Fibroblast of pulmonary artery (primary cell): ENCODE measurements at places on chromosomes 2 and 18.

- no peak for DNase-seq
These were observed 27.6 kb downstream of the ANKMY1 start for GRCh38 chr2:240530181-240530580.

DNA sequence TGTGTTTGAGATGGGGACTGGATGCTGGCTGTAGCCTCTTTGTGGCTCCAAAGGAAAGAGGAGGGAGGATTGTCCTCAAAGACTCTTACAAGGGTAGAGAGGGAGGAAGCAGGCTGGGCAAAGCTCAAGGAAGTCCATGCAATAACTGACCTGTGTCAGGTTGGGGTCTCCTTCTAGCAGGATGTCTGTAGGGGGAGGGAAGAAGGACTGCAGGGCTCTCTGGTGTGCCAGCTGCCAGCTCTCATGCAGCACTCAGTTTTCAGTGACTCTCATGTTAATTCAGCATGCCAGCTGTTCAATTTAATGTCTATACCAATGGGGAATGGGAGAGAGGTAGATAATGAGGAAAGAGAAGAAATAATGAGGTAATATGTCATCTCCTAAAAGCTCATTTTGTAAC lies 85.3 kb upstream of the RANBP2 start:
- DNase-seq, result no peak

DNA sequence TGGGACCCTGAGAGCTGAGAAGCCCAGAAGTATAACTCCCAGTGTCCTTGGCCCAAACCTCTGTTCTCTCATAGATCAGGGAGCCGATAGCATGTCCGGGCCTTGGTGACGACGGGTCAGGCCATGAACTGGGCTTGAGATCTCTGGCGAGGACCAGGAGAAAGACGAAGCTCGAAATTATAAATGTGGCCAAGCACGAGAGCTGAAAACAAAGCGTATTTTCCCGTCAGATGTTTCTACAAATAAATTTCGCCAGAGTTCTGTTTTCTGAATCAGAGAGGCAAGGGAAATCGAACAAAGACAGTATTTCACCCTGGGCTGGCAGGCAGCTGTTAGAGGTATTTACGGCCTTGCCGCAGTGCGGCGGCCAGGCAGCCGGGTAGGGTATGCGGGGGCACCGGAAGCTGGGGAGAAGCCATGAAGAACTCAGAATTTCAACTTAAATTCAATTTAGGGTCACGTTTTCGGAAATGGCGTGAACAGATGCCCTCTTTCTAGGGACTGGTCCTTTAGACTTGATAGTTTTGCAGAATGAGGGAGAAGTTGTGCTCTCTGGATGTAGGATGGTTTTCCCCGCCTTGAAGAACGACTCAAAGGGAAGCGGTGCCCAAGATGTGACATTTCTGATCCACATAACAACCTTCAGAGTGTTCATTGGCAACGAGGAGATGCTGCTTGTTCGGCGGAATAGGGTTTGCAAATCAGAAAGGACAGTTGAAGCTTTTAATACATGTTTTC lies 9.6 kb downstream of the HOXD8 start:
- DNase-seq, result no peak

DNA sequence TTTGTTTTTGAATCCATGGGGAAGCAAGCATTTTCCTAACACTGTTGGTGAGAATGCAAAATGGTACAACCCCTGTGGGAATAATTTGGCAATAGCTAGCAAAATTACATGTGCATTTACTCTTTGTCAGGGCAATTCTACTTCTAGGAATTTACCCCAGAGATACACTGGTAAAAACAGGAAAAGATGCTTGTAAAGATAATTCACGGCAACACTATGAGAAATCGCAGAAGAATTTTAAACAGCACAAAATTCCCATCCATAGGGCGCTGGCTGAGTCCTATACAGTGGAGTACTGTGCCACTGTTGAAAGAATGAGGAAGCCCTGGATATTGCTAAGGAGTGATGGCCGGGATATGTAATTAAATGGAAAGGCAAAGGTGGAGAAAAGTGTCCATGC lies 75.8 kb downstream of the DGKD start:
- peak; percentile 49 for DNase-seq

- no peak for DNase-seq
These were observed 337.1 kb downstream of the NRXN1 start for GRCh38 chr2:50694798-50695197.

- no peak for DNase-seq
These were observed 37.2 kb upstream of the APCDD1 start for GRCh38 chr18:10417191-10417590.

GRCh38 chr2:237431372-237431771 lies 17.4 kb upstream of the COL6A3 start:
- DNase-seq, result peak; percentile 52

DNA sequence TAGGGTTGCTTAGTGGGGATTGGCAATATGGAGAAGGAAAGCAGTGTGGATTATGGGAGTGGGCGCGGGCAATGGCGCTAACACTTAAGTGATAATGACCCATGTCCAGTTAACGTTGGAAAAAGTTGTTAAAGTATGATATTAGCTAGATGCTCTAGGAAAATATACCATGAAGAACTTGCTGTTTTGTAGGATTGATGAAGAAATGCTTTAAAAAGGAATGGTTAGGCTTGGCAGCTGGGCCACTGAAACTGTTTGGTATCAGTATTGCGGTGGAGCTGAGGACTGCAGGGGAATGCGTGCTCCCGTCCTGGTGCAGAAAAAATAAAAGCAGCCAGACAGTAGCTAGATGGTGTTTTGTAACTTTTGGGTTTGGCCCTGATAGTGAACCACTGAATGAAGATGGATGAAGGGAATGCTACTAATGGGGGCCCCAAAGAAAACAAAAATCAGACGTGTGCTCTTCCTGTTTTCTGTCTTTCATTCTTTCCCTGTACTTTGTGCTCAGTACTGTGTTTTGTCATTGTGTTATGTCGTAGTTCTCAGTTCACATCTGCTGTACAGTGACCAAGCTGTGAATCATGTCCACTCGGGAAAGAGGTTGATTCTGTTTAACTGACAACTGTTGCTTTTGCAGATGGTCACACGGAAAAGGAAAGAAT lies 999 bp downstream of the INSIG2 start:
- peak; percentile 60 for DNase-seq

- DNase-seq, result no peak
These were observed 41.1 kb downstream of the LDLRAD4 start for GRCh38 chr18:13259701-13260100.

DNA sequence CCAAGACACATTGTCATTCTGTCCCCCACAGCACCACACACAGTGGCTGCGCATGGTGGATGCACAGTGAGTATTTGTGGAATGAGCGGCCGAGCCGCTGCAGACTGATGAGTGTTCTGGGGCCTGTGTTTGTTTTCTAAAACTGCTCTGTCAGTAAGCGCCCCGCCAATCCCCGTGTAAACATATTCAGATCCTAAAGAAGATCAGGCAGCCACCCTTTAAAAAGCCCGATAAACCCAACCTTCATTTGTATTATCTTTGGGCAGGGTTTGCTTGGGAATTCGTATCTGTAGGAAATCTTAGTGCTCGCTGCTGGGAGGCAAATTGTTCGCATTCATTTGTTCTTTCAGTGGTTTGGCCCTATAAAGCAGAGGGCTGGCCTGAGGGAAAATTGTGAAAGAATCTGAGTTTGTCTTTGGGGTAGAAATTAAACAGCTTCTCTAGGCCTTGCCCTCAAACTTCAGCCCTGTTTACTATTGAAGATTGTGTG lies 68.6 kb downstream of the TGOLN2 start:
- peak; percentile 74 for DNase-seq

GRCh38 chr2:15472133-15472532 lies 89.0 kb downstream of the NBAS start:
- DNase-seq, result no peak

DNA sequence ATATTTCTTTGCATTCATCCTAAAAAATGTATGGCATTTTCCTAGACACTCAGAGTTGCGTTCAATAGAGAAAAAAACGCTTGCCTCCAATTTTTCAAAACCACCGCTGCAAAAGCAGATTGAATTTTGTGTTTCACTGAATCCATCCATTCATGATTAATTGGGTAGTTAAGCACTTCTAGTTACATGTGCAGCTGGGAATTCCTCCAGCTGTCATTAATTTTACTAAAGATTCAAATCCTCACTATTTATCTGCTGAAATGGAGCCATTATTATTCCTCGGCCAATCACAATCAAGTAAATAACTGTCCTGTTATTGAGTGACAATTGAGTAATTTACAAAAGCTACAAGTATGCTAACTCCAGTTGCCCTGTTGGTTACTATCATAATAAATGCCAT lies 75.8 kb upstream of the ARL5A start:
- no peak for DNase-seq

GRCh38 chr2:181973171-181973783 lies 12.4 kb upstream of the PPP1R1C start:
- DNase-seq, result no peak

DNA sequence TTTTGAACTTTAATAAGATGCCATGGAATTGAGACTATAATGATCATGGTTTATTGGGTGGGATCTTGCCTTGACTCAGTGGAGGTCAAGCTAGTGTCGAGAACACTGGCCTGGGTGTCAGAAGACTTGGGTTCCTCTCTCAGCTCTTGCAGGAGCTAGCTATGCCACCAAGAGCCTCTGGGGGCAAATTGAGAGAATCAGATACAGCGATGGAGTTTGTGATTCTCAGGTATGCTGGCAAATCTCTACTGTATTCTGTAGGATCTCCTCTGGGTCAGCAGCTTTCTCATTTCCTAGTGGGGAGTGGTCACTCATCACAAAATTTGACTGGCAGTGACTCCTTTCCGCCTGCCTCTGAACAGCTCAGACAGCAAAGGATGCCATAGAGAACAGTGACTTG lies 477.0 kb downstream of the RNF144A start:
- DNase-seq, result no peak

DNA sequence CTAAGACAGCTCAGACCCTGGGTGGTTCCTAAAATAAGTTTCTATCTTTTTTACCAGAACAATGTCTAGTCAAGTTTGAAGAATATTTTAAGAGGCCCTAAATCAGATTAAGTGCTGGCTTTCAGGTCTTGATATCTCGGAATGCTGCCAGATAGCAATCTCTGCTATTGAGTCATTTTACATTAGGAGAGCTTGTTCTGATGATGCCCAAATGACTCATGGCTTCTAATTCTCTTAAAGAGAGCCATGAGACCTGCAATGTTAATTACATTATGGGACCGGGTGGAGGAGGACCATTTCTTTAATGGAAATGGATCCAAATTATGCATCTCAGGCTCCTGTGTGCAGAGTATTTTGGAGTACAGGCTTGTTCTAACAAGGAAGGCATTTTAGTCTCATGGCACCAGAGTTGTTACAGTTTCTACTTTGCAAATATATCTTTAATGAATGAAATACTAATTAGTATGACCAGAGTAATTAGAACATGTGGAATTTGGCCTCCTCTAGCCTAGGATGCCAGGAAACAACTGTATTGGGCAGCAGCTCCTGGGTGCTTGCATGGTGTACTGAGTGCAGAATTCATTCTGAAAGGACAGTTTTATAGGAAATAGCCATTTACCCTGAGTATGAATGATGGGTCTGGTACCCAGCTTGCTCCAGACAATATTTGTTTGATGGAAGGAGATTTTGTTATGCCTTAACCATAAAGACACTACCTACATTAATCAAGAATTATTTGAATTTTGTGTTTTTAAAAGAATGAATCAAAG lies 94.0 kb upstream of the SULT1C3 start:
- DNase-seq, result no peak

DNA sequence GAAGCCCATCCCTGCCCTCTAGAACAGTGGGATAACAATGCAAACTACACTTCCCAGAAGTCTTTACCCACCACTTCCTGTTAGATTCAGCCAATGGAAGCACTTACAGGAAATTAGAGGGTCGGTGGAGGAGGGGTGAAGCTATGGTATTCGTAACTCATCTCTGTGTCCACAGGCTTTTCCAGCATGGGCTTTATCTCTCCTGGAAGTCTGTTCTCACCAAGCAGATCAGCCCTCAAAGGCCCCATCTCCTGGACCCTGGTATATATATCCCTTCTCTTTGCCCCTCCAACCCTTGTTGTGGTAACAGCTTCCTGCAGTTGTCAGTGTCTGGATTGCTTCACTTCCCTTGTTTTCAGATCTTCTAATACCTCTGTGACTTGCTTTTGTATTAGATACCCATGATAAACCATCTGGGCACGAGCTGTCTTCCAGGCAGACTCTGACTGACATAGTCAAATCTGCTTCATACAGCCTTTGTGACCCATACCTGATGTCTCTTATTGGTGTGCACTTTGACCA lies 475.0 kb upstream of the POU3F3 start:
- no peak for DNase-seq

DNA sequence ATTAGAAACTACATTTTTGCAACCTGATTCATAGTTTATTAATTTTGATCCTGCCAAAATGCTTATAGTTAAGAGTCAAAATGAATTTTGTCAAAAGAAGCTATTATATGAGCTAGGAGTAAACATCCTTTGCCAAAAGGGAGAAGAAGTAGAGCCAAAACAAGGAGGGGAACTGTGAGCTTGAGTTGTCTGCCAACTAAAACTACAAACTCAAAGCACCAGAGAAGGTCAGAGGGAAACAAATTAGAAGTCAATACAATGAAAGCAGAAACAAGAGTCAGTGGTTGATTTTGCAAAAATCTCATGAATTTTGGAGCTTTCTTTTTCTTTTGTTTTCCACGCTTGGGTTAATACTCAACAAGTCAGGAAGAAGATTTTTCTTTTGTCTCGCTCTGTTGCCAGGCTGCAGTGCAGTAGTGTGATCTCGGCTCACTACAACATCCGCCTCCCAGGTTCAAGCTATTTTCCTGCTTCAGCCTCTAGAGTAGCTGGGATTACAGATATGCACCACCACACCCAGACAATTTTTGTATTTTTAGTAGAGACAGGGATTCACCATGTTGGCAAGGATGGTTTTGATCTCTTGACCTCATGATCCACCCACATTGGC lies 508.5 kb downstream of the RIT2 start:
- DNase-seq, result no peak

DNA sequence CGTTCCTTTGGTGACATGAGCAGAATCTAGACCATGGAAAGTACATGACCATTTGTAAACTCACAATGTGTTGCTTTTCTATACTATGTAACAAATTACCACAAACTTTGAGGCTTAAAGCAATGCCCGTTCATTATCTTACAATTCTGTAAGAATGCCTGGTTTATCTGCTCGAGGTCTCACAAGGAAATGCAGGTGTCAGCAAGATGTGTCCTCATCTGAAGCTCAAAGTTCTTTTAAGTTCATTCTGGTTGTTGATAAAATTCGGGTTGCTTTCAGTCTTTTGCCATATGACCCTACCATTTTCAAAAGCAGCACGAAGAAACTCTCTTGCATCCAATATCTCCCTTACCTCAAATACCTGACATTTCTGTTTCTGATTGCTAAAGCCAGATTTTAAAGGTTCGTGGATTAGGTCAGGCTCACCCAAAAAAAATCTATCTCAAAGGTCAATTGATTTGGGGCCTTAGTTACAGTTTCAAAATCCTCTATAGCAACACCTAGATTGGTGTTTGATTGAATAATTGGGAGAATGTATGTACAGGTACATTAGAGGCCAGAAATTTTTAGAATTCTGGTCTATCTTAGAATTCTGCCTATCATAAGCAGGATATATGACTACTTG lies 125.9 kb downstream of the TMEM131 start:
- no peak for DNase-seq

GRCh38 chr2:239365782-239366435 lies 34.9 kb downstream of the HDAC4 start:
- no peak for DNase-seq

- no peak for DNase-seq
These were observed 150.2 kb downstream of the NCKAP5 start for GRCh38 chr2:133418021-133418420.
